ENCODE measurements at places on chromosomes 16 and 17.

DNA sequence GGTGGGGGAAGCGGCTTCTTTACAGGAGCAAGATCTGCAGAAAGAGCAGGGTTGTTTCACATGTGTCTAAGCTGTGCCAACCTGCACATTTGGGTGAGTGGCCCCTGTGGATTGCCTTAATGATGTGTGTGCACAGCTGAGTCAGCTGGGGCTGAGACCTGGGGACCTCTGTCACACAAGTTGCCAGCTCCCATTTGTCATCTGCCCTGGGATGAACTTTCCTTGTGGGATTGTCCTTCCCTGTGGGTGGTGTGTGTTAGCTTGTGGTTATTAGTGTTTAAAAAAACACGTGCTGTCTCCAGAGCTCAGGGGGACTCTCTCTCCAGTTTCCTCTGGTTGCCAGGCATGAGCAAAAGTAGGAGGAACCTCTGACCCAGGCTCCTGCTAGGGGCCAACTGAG lies 400.5 kb upstream of the CCL2 start:
- DNase-seq, result no peak

GRCh38 chr16:84986102-84986501 lies 25.2 kb downstream of the ZDHHC7 start:
- no peak for DNase-seq

DNA sequence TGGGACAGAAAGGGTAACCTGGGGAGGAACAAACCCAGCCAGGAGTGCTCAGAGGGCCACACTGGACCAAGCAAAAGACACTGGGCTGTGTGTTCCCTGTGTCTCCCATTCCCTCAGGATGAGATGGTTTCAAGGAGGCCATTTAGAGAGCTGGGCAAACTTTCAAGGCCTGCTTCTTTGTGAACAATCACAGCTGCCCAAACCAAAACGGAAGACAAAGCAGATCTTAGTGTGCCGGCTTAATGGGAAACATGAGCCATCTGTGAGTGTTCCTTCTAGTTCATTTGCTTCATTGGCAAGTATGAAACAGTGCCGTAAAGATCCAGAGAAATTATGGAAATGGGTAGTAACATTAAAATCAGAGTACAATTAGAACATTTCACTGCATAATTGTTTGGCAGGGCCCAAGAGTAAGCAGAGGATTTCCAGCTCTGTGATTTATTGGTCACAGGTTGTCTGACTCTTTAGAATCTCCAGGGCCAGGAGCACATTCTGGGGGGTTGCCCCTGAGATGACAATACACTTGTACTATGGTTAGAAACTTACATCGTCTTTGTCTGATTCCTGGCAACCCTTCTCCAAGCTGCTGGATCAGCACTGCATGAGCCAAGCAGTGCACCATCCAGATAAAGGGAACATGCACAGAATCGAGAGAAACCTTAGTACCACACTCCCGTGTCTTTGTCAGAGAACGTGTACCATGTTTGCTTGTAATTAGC lies 412.1 kb downstream of the RBFOX1 start:
- no peak for DNase-seq

DNA sequence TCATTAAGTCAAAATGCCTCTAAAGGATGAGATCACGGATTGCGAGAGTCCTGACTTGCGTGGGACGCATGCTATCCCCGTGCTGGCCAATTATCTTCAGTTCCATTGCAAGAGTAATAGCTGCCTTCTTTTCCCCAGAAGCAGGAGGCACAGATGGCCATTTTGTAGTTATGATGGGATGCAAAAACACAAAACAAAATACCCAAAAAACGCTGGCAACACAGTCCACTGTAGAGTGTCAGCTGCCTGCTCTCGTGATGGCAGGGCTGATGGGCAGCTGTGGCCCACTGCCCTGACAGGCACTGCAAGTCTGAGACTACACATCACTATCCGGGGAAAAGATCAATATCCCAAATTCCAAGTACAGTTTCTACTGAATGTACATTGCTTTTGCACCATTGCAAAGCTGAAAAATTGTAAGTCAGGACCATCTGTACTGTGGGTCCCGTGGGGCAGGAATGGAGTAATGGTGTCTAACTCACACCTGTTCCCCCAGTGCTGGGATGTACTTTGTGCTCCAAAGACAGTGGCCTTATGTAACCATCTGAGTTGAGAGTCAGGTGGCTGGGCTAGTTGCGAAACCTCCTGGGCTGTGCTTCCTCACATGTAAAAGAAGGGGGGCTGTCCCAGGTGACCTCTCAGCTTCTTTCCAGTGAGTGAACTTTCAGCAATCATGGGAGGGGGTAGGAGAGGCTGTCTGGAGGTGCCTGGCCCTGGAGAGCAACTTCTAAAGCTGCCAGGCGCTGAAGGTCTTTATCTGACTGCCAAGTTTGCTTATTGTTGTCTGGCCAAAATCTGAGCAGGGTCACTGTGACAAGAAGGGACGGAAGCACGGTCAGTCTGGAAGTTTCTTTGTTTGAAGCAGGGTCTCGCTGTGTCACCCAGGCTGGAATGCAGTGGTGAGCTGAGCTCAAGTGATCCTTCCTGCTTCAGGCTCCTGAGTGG lies 4.7 kb downstream of the SLC47A1 start:
- DNase-seq, result no peak

DNA sequence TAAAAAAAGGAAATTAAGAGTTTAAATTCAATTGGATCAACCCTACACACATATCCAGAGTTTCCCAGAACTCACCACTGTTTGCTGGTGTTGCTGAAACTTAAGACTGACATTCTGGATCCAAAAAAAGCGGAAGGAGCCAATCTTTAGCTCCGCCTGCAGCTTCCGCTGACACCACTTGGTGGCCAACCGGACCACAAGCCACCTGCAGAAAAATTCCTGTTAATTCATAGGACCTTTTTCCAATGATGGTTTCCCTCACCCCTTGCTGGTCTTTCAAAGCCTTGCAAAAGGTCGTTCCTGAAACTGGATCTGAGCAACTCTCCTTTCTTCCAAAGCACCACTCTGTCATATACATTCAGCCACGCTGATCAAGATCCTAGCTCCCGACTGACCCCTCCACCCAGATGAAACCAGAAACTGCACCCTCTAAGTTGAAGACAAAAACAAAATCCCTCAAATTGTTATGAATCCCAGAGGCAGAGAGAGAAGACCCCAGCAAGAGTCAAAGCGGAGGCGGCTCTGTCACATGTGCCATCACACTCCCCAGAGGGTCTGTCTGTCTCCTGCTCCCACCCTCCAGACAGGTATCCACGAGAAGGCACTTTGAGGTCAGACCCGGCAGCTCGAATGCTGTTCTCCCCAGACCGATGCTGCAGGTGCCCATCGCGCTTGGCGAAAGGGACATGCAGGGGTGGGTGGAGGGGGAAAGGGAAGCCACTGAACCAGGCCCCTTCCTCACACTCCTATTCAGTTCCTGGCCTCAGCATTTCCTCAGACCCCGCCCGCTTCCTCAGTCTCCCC lies 773 bp downstream of the BLTP2 start:
- DNase-seq, result peak; percentile 47

DNA sequence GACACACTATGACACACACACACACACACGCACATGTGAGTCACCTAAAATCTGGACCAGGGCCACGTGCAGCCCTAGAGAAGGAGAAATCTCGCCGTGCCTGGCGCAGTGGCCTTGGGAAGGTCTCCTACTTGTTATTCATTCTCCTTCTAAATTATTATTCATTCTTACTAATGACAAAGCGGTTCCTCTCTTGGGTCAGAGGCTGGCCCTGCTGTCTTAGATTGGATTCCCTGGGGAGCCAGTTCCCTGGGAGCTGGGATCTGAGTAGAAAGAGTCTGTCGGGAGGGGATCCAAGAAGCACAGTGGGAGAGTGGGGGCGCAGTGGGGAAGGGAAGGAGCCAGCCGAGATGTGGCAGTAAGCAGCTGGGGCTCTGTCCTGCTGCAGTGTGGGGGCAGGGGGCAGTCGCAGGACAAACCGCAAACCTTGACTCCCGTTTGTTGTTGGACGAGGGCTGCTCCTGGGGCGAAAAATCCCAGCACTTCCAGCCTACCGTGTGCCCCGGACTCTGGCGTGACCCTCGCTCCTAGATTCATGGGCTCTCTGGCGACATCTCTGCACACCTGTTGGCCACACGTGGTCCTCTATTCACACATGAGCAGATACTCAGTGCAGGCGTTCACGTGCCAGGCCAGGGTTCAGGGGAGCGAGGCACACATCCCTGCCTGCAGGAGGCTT lies 18.7 kb upstream of the JPH3 start:
- DNase-seq, result no peak

DNA sequence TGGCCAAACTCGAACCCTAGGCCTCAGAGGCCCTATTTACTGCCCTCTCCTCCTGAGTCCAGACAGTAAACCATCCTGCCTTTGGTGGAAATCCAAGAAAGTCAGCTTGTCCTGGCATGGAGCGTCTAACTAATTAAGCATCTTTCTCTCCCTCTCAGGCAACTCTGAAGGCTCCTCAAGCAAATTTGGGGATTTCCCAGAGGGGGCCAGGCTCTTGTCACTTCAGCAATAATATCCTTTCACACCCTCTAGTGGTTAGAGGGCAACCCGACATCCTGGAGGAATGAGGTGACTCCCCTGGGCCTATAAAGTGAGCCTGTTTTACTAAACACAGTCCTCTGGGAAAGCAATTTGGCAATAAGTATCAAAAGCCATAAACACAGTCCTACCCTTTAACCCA lies 60.4 kb downstream of the NOG start:
- DNase-seq, result no peak

- no peak for DNase-seq
Observed at GRCh38 chr17:82865774-82866395, 26.1 kb upstream of the ZNF750 start.

- no peak for DNase-seq
Observed at GRCh38 chr16:21628121-21628726, 24.2 kb downstream of the IGSF6 start.

GRCh38 chr16:81315271-81316175 lies 761 bp downstream of the GAN start:
- DNase-seq, result peak; percentile 64

DNA sequence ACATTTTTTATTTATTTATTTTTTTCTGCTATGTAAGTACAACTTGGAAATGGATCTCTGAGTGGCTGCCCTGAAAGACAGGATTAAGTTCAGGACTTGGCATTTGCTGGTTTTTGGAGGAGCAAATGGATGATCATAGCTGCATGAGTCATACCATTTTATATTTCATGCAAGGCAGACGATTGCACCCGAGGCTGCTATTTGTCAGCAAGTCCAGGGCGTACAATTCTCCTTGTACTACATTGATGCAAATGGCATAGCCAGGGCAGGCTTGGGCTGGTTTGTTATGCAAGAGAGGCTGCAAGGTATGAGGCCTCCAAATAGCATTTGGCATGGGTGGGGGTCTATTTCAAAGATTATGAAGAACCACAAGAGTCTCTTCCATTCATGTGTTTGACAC lies 81.2 kb upstream of the CACNG3 start:
- no peak for DNase-seq

DNA sequence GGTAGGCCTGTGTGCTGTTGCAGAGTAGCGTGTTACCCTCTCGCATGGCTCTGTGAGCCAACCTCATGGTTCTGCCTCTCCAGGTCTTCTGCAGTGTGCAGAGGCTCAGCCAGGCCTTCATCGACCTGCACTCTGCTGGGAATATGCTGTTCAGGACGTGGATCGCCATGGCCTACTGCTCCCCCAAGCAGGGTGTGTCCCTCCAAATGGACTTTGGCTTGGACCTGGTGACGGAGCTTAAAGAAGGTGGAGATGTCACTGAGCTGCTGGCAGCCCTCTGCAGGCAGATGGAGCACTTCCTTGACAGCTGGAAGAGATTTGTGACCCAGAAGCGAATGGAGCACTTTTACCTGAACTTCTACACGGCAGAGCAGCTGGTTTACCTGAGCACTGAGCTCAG lies 75.8 kb upstream of the ENDOV start:
- no peak for DNase-seq

- no peak for DNase-seq
Observed at GRCh38 chr16:55634193-55634592, 21.6 kb upstream of the SLC6A2 start.

- no peak for DNase-seq
Observed at GRCh38 chr16:73015612-73016487, 32.1 kb downstream of the ZFHX3 start.

- DNase-seq, result peak; percentile 94
Observed at GRCh38 chr16:2752850-2753732, 653 bp downstream of the SRRM2 start.

DNA sequence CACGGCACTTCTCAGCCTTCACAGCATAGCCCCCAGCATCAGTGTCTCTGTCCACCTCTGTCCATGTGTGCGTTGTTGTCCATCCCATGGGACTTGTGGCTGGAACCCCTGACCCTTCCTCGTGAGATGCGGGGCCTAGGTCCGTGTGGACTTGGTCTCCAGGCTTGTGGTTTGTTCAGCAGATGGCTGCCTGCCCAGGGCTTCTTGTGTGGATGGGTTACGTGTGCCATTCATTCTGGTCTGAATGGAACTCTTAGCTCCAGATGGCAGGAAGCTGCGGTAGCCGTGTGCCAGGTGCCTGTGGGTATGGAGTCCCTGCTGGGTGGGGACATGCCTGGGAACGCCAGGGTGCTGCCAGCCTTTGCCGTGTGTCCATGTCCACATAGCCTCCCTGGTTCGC lies 31.7 kb upstream of the NUDT16L1 start:
- no peak for DNase-seq

GRCh38 chr16:72840631-72841381 lies 207.1 kb downstream of the ZFHX3 start:
- DNase-seq, result no peak

GRCh38 chr16:31484491-31485171 lies 1.7 kb downstream of the SLC5A2 start:
- peak; percentile 49 for DNase-seq

- no peak for DNase-seq
Observed at GRCh38 chr16:53773150-53773846, 69.3 kb downstream of the FTO start.

- peak; percentile 75 for DNase-seq
Observed at GRCh38 chr17:2102931-2103809, 48.3 kb downstream of the HIC1 start.

DNA sequence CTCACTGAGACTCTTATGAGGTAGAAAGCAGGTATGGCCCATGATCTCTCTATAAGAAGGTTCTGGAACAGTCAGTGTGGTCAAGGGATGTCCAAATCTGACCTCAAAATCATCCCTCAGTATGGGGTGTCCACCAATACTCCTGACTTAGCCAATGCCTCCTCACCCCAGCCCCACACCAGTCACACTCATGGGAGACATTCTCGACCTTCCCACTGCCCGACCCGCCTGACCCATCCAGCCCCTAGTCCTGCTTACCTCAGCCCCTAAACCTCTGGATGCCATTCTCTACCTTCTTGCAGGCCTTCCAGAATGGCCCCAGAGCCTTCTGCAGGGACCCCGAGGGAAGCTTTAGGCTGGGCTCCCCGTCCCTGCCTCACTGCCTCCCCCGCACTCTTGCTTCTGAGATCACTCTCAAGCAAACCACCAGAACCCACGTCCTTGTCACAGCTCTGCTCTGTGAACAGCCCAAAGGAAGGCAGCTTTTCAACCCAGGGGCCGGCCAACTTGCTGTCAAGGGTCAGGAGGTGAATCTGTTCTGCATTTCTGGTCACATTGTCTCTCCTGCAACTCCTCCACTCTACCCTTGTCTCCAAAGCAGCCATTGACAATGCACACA lies 44.9 kb upstream of the RBFOX3 start:
- DNase-seq, result peak; percentile 35

GRCh38 chr17:18921912-18922451 lies 30.0 kb upstream of the SLC5A10 start:
- DNase-seq, result no peak

Data from right forelimb (tissue), 1 donor.